ENCODE measurements at places on chromosomes 1 and 21.

- no peak for DNase-seq
These were observed 73.9 kb downstream of the KCNJ6 start for GRCh38 chr21:37842163-37842919.

- no peak for DNase-seq
These were observed 8.6 kb downstream of the STRIP1 start for GRCh38 chr1:110043016-110043415.

GRCh38 chr1:217052626-217053025, 329.4 kb upstream of the ESRRG start:
- no peak for DNase-seq

DNA sequence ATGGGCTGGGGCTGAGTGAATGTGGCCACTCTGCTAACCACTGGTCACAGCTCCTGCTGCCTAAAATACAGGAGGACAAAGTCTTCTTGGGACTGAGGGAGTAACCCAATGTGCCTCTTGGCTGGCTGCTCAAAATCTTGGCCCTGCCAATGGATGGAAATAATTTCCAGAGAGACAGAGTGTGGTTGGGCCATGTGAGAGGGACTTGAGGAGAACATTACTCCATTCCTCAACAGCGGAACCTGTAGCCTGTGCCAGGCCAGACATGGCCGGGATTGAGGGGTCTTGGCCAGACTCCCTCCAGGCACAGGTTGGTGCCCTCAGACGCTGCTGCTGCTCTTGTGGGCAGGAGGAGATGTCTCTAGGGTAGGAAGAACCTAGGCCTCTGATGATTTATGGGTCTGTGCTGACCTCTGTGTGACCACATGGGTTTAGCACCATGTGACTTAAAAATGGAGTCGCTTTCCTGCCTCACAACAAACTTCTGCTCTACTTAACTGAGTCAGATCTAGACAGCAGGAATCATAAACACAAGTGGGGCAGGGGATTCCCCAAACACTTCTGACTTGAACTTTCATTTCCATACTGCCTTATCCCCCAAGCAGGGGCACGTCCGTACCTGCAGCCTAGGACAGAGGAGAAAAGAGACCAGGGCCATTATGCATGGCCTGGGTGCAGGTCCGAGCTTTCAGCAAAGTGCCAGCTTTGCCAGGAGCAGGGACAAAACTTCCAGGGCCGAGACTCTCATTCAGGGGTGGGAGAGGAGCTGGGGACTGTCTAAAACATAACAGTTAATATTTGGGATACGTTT, 79.2 kb downstream of the CD34 start:
- DNase-seq: no peak

DNA sequence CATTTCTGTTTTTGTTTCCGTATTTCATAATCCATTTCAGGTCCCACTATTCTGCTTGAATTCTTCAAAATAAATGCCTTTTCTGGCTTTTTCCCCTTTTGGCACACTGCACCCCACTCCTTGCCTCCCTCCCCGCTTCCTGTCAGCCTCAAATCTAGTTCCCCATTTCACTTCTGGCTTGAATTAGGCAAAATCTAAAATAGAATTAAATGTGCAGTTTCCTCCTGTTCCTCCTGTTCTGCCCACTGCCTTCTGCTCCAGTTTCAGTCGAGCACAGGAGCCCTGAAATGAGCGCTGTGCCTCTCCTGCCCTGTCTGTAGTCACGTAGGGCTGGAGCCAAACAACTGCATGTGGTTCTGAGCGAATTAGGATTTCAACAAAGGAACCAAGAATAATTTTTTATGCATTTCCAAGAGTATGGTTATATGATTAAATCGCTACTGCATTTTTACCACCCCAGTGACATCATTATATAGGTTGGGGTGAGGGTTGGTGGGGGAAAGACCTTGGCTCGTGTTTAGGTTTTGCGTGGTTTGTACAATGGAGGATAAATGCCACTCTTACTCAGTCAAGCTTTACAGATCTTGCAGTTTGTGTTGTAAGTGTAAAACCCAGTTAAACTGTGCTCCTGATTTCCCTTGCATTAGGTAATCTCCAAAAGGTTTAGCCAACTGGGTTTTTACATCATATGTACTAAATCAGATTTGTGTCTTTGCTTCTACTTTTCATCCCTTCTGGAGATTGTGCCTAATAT, 114.9 kb downstream of the VPS13D start:
- no peak for DNase-seq

DNA sequence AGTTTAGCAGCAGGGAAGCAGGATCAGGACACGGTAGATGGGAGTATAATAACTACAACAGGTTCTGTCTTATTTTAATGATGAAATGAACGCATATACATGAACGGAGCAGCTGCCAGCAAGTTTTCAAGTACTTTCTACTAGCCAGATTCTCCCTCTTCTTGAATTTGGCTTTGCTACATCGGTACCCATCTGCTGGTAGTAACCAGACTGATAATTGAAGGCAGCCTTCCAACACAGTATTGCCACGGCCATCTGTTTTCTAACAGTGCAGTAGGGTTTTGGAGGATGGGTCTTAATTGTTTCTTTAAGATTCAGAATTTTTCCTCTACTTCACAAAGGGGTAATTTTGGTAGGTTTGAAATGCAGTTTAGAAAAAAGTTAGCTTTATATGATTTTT, 33.4 kb downstream of the CENPF start:
- DNase-seq: no peak

- no peak for DNase-seq
These were observed 93.2 kb downstream of the CTH start for GRCh38 chr1:70504176-70504820.

- DNase-seq: no peak
These were observed 1.7 kb downstream of the MCL1 start for GRCh38 chr1:150577557-150578271.

DNA sequence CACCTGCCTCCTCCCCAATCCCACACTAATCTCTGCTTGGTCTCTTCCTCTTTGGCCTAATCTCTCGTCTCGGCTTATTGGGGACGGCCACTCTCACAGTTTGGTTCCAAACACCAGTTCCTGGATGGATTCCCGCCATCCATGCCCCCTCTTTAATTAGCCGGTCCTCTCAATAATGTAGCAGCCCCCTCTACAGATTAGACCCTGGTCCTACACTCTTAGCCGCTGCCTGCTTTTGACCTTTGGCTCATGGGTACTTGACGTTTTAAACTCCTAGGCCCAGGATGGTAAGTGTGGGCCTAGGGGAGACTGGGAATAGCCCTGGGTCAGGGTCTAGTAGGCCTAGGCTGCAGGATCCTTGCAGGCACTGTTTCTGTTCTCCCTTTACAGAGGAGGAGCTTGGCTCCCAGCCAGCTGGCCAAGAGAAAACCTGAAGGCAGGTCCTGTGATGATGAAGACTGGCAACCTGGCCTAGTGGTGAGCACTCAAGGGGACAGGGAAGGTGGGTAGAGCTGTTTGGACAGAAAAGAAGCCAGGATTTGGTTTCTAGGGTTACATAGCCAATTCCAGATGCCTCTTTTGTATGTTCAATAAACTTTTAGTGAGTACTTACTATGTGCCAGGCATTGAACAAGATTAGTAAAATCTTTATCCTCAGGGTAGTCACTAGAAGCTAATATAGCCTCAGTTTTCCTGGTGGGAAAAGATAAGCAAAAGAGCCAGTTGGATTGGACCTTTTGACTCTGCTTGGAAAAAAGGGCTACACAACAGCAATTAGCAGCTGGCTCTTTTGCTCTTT, 758 bp downstream of the RAD54L start:
- DNase-seq: no peak
